ENCODE measurements at places on chromosomes 16 and 17. TPM values are rescaled to one million over a fixed set of nuclear protein-coding genes. Genes with fewer than 3 reads are reported as not detected.
A peak's percentile ranks its signal among the peaks of the same experiment; 100 is the strongest.

- peak; percentile 74 for DNase-seq
Measured at GRCh38 chr17:489758-490329, 137.2 kb upstream of the RPH3AL start.

DNA sequence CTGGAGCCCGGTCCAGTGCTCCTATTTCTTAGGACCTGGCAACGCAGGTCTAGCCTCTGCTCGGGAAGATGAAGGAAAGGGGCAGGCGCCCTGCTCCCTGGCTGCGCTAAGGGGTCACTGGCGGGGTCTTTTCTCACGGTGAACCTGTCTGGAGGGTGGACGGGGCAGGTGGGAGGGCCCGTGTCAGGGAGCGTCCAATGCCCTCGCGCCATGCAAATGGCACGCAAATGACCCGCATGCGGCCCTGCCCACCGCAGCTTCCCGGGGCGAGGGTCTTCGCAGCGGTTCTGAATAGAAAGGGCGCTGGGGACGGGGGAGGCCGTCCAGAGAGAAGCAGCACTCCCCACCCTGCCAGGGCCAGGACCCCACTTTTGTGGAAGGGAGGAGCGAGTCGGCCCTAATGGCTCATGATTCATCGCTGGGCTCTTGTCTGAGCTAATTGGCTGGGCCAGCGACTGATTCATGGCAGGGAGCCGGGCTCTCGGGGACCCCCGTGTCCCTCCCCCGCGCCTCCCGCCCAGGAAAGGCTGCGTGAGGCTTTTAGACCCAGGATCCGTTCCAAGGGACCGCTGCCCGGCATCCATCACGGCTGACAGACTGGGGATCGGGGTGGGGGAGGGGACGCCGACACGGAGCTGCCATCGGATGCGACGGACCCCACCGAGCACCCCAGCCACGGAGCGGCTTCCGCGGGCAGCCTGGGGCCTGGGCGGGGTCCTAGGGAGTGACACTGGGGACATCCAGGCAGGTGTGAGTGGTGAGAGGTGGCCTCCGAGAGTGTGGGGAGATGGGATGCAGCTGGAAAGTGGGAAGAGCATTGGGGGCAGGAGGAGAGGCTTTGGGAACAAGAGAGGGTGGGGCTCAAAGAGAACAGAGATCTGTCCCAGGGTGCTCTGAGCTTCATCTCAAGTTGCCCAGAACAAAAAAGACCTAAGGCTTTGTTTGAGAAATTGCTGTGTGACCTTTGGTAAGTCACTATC, 25.0 kb upstream of the NGFR start:
- no peak for DNase-seq

GRCh38 chr17:35713069-35713728, 18.2 kb upstream of the RASL10B start:
- no peak for DNase-seq

Gene MFAP4
- 42.0 TPM for polyA plus RNA-seq

DNA sequence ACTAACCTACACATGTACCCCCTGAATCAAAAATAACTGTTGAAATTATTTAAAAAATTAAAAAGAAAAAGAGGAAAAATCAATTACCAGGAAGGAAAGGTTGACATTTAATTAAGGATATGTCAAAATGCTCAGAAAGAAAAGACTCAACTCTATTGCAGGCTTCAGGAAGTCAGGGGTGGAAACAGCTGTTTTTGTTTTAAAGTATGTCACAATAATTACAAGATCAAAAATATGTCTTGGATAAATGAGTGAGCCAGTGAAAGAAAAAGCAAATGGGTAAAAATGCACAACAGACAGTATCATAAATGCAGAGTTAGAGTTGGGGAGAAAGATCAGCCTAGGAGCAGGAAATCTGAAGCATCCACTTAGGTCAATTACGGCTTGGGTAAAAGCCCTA, 146.0 kb downstream of the CDH11 start:
- no peak for DNase-seq

Data from sigmoid colon (tissue), 7 donors.